Activated CD8-positive, alpha-beta memory T cell treated with anti-CD3 and anti-CD28 coated beads for 4 hours (primary cell): ENCODE measurements at places on chromosomes 6 and 20.

DNA sequence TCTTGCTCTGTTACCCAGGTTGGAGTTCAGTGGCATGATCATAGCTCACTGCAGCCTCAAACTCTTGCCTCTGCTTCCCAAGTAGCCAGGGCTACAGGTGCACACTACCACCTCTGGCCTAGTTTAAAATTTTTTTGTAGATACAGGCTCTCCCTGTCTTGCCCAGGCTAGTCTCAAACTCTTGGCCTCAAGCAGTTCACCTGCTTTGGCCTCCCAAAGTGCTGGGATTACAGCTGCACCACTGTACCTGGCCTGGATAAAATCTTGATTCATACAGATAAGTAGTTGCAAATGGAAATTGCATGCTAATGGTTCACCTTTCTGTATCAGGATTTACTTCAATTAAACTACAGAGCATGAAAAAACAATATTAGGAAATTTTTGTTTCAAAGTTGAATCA, 4.2 kb downstream of the CD2AP start:
- DNase-seq: no peak

- DNase-seq: no peak
Measured at GRCh38 chr20:33624399-33624798, 37.7 kb upstream of the C20orf144 start.

DNA sequence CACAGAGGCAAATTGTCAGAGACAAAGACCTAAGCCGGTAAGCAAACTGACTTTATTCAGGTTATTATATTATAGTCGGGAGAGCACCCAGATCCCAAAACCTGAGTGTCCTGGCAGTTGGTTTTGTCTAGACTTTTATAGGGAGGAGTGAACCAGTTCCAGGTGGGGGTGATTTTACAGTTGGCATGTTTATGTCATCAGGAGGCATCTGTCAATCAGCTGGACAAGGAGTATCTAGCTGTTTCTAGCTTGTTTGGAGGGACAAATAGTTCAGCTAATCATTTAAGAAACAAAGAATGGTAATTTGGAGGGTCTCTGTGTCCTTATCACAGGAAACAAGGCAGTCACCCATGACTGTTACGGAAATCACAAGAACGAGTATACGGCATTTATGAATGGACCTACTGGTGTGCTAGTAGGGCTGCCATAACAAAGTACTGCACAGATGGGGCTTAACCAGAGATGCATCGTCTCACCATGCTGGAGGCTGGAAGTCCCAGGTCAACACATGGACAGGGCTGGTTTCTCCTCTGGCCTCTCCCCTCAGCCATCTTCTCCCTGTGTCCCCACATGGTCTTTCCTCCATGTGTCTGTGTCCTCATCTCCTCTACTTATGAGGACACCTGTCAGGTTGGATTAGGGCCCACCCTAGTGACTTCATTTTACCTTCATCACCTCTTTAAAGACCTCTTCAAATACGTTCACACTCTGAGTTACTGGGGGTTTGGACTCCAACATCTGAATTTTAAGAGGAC, 122.7 kb downstream of the LY86 start:
- DNase-seq: no peak

DNA sequence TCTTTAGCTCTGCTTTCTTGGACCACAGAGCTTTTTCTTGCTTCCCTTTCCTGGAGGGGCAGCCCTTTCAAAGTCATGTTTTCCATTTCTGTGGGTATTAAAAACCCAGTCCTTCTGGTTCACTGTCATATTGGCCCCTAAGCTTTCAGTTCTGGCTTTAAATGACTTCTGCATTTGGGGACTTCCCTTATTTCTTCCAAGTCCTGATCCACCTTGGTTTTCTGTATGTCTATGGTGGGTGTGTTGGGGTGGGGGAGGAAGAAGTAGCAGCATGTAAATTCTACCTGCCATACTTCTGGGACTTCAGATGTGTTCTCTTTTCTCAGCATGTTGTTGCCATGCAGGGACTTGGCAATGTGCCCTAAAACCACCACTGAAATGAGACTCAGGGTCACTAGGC, 77.1 kb upstream of the EMILIN3 start:
- no peak for DNase-seq

- no peak for DNase-seq
Measured at GRCh38 chr6:47000842-47001241, 41.3 kb downstream of the ADGRF1 start.

DNA sequence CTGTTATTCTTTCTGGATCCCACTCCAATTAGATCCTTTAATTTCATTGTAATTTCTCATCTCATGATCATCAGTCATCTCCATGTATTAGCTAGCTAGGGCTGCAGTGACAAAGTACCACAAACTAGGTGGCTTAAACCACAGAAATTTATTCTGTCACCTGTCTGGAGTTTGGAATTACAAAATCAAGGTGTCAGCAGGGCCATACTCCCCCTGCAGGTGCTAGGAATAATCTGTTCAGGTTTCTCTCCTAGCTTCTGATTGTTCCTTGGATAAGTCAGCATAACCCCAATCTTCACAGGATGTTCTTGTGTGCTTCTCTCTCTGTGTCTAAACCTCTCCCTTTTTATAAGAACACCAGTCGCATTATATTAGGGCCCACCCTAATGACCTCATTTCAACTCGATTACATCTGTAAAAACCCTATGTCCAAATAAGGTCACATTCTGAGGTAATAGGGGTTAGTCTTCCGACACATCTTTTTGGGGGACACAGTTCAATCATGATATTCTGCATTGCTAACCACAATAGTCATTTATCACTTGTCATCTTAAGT, 40.5 kb downstream of the BEND6 start:
- no peak for DNase-seq

- DNase-seq: no peak
Measured at GRCh38 chr6:5318617-5319272, 57.4 kb downstream of the FARS2 start.

DNA sequence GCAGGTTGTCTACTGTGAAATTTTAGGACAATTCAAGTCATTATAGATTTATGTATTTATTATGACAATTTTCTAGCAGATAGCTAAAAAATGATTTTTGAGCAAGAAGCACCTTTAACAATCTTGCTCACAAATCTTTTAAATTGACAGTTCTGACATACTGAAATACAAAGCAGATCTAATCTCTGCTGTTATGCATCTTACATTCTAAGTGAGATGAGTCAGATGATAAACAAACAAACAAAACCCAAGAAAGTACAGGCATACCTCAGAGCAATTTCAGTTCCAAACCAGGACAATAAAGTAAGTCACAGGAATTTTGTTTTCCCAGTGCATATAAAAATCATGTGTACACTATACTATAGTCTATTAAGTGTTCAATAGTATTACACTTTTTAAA, 430.7 kb upstream of the PTCHD4 start:
- no peak for DNase-seq

- DNase-seq: no peak
Measured at GRCh38 chr6:83974409-83975050, 59.0 kb upstream of the MRAP2 start.

- no peak for DNase-seq
Measured at GRCh38 chr6:141033101-141033500, 1099.6 kb upstream of the GJE1 start.

- no peak for DNase-seq
Measured at GRCh38 chr20:57291694-57292093, 25.3 kb upstream of the BMP7 start.

DNA sequence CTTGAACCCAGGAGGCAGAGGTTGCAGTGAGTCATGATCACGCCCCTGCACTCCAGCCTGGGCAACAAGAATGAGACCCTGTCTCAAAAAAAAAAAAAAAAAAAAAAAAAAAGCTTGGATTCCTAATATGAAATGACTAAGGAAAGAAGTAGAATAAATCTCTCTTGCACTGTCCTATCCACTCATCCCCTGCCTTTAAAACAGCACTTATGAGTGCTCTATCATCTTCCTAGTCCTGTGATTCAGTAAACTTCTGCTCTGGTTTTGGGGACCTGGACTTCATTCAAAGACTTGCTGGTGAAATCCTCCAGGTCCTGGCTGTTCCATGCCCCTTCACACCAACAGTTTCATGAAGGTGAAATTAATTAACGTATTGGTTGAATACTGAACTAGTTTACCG, 29.6 kb downstream of the TNFAIP3 start:
- no peak for DNase-seq

DNA sequence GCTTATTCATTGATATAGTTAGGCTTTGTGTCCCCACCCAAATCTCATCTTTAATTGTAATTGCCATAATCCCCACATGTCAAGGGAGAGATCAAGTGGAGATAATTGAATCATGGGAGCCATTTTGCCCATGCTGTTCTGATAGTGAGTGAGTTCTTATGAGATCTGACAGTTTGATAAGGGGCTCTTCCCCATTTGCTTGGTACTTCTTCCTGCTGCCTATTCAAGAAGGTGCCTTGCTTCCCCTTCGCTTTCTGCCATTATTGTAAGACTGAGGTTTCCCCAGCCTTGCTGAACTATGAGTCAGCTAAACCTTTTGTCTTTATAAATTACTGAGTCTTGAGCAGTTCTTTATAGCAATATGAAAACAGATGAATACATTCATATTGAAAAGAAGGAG, 45.6 kb downstream of the CENPW start:
- no peak for DNase-seq

DNA sequence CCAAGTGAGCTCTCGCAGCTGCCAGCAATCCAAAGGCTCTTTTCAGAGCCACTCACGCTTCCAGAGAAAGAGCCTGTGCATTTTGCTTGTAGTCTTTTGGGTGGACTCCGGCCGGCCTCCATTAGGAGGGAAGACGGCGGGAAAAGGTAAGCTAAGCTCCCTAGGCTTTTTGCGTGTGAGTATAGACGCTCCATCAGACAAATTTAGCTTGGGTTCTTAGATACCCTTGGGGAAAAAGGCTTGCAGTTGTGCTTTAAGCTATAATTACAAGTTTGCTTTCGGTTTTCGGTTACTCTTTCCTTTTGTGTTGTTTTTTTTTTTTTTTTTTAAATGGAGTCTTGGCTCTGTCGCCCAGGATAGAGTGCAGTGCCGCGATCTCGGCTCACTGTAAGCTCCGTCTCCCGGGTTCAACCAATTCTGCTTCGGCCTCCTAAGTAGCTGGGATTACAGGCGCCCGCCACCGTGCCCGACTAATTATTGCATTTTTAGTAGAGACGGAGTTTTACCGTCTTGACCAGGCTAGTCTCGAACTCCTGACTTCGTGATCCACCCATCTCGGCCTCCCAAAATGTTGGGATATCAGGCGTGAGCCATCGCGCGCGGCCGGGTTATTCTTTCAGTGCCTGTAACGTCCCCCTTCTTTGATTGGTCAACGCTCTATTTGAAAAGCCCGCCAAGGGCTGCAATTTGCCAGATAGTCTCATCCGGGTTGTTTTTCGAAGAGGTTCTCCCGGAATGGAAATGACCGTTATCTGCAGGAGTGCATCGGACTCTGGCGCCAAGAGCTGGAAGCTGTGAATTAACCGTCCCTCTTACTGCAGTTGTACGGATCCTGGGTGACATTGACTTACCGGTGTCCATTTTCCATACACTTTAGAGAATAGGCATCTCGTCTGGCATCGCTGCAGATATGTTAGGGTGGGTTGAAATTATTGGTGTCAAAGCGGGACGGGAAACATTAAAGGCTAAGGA, 18.1 kb downstream of the OR2B2 start:
- peak; percentile 63 for DNase-seq

GRCh38 chr20:47805951-47806350, 20.7 kb upstream of the SULF2 start:
- DNase-seq: no peak

DNA sequence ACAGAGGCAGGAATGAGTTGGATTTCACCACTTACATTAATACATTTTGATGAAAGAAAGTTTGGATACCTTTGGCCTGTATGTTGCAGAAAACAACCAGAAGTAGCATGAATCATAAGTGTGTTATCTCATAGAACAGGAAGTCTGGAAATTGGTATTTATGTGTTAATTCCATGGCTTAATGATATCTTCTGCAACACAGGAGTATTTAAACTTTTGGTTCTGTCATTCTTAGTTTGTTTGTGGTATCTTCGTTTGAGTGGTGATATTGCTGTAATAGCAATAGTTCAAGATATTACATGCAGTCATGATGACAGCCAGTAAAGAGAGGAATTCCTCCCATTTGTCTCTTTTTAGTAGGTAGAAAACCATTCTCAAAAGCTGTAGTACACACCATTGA, 177.3 kb downstream of the CDKAL1 start:
- no peak for DNase-seq

- DNase-seq: no peak
Measured at GRCh38 chr6:139655783-139656705, 281.6 kb upstream of the CITED2 start.

GRCh38 chr6:139747154-139747553, 372.7 kb upstream of the CITED2 start:
- DNase-seq: no peak

- no peak for DNase-seq
Measured at GRCh38 chr6:160138839-160139419, 17.3 kb downstream of the SLC22A1 start.

GRCh38 chr6:159985296-159985945, 16.5 kb downstream of the IGF2R start:
- no peak for DNase-seq

- no peak for DNase-seq
Measured at GRCh38 chr6:169935861-169936260, 184.4 kb downstream of the ERMARD start.

DNA sequence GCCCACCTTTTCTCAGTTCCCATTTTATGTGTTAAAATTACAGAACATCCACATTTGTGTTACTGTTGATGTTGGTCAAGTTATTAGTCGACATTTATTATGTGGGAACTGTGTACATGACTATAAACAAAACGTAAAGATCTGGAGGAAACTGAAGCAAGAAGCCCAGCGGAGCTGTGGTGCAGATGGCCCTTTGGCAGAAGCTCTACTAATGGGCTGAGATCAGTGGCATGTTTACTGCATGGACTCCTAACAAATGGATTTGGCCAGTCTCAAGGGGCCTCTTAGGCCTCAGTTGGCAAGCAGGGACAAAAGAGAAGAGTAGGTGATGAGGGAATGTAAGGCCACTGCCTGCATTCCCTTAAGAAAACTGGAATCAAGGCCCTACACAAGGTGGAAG, 282.1 kb upstream of the TCF21 start:
- no peak for DNase-seq

DNA sequence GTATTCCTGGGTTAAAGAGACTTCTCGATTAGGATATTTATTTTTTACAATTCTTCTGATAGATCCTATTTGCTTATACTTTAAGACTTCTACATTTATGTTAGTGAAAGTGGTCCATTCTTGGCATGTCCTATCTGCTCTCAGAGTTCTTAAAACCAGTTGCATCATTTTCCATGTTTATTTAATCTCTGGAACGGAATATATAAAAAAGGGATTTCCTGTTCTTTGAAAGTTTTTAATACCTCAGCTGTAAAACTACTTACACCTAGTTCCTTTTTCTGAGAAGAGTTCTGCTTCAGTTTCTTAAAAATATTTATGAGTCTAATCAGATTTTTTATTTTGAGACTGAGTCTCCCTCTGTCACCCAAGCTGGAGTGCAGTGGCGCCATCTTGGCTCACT, 18.0 kb upstream of the MYL9 start:
- DNase-seq: no peak

DNA sequence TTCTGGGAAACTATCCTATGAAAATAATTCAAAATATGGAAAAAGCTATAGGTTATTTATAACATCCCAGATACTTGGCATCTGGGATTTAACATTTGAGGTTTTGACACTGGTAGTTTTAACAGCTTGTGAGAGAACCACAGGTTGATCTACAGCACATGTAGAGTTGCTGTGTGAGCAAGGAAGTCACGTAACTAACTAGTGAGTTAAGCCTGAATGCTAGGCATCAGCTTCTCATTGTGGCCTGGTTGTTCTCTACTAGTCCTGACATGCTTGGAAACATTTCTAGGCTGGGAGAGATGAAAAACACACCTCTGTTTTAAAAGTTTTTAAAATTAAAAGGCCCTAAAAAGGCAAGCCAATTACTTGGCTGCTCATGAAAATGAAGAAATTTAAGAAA, 28.2 kb downstream of the ESF1 start:
- DNase-seq: no peak

- DNase-seq: no peak
Measured at GRCh38 chr6:75283907-75284631, 523 bp downstream of the TMEM30A start.
